ENCODE measurements at places on chromosomes 6 and 20.

DNA sequence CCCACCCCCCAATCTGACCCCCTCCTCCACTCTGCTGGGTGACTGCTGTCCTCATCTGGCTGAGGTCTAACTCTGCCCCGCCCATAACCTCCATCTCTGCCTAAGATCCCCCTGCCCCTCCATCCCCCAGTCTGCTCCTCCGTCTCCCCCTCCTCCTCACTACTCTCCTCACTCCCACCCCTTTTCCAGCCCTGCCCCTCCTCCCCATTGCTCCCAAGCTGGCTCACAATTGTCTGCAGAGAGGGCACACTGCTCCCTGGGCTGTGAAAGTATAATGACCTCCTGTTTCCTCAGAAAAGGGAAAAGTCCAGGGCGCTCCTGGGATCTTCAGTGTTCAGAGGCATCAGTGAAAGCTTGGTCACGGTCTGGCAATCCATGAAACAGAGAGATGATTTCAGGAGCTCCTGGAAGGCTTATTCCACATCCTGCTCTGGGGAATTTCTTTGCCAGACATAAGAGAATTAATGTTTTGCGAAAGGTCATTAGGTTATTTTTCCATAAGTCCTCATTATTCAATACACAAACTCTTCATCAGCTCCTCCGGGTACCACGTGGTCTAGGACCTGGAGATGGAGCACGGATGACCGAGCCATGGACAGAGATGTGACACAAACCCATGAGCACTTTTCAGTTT is 21.5 kb downstream of the CST5 start:
- no peak for DNase-seq

DNA sequence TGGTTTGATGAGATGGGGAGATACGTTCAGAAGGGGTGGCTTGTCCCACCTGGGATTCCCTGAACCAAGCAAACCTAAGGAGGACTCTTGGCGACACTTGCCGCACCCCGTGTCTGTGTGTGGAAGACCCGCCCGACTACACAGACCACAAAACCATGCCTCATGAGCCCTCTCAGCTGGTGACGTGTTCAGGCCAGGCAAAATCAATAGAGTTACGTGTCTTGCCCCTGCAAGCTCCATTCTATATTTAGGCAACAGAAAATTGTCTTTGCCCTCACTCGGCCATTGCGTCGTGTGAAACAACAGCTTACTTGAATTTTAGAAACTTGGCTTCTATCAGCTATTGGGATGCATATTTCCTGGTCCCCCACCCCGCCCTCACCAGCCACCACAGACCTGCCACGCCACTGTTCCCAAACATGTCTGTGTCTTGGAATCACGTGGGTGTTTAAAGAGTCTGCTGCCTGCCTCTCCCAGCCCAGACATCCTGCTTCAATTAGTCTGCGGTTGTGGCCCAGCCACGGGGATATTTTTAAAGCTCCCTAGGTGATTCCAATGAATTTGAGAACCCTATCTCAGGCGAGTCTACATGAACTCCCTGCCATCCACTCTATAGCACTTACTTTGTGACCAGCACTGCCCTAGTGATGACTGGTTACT is 279.2 kb upstream of the EXOC2 start:
- DNase-seq: no peak

DNA sequence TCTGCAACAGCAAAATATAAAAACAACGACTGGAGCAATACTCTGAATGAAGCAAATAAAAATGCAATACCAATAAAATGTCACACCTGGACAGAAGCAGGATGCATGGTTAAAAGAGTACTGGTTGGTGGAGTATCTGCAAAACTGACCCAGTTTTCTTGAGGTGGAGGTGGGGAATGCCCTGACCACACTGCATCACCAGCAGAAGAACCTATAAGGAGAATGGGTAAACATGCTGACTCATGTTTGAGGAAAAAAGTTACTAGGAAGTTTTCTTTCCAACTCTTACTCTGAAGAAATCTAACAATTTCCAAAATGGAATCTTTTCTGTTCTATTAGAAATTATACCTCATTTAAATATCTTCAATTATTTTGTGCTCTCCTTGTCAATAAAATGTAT is 43.6 kb downstream of the REPS1 start:
- DNase-seq: peak; percentile 18

DNA sequence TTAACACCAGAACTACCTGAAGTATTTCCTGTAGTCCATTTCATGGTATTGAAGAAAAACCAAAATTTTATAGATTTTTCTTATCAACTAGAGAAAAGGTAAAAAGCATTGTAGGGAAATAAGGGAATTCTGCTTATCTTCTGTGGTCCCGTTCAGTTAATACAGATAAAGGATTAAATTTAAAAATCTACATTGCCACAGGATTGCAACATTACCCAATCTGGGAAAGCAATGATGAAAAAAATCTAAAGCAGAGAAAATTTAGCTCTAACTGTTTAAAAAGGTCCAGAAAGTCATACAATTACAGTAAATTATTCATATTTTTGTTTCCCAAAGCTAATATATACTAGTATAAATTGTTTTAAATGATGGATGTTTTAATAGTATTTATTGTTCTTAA is 18.0 kb downstream of the POLH start:
- DNase-seq: no peak

DNA sequence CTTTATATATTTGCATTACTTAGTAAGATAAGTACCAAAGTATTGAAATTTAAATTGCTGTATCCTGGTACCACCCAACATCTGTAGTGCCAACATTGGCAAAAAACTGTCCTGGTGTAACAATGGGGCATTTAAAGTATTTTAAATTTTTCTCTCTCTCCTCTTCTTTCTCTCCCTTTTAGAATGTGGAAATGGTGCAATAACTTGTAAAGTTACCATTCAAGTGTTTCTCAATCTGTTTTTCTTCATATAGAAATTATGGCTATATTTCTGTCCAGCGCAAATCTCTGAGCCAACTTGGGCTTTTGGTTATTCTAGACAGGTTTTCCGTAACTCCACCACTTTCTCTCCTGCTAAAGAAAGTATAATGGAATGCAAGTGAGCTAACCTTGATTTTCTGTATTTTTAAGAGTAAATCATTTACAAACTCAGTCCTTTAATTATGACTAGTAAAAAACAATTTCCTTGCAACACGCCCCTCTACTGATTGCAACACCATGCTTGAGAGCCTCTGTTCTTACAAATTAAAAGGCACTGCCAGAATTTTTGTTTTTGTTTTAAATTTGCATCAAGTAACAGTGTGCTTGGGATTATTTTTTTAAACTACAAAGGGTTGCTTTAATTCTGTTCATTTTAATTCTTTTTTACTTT is 324.2 kb upstream of the CITED2 start:
- no peak for DNase-seq

- DNase-seq: no peak
These were observed 136.2 kb downstream of the RPS12 start for GRCh38 chr6:132950566-132950965.

DNA sequence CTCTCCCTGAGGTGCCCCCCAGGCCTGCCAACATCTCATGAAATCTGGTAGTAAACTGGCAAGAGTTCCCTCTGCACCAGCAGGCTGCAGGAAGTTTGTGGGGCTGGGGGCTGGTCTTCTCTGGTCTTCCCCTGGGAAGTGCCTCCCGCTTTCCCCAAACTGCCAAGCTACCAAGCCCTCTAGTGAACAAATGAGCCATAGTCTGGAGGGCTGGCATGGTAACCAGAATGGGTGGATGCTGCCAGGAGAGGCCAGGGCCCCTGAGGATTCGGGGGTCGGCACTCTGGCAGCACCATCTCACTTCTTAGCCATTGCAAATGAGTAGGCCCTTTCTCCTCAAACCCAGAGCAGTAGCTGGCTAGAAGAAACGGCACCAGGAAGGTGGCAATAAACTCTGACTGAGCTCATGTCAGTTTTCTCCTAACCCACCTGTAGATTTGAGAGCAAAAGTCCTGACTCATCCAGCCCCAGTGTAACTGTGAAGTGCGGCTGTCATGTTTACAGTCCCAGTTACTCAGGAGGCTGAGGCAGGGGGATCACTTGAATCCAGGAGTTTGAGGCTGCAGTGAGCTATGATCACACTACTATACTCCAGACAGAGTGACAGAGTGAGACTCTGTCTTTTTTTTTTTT is 35.9 kb downstream of the ZC3H12D start:
- DNase-seq: no peak

GRCh38 chr6:15654250-15654649 is 8.6 kb downstream of the DTNBP1 start:
- DNase-seq: no peak

DNA sequence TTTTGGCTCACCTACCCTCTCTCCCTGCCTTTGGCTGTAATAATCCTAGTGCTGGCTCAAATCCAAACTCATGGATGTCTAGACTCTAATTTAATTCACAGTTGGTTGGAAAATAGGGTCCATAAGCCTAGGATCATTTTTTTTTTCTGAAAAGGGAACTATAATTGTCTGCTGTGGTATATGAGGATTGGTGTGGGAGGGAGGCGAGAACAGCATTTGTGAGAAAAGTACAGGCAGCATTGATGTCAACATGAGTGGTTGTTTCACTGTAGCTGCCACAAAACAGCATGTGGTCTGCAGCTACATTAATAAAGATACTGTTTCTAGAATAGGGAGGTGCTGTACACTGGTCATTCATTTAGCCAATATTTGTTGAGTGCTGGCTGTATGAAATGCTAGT is 18.6 kb upstream of the POLR1H start:
- DNase-seq: no peak

DNA sequence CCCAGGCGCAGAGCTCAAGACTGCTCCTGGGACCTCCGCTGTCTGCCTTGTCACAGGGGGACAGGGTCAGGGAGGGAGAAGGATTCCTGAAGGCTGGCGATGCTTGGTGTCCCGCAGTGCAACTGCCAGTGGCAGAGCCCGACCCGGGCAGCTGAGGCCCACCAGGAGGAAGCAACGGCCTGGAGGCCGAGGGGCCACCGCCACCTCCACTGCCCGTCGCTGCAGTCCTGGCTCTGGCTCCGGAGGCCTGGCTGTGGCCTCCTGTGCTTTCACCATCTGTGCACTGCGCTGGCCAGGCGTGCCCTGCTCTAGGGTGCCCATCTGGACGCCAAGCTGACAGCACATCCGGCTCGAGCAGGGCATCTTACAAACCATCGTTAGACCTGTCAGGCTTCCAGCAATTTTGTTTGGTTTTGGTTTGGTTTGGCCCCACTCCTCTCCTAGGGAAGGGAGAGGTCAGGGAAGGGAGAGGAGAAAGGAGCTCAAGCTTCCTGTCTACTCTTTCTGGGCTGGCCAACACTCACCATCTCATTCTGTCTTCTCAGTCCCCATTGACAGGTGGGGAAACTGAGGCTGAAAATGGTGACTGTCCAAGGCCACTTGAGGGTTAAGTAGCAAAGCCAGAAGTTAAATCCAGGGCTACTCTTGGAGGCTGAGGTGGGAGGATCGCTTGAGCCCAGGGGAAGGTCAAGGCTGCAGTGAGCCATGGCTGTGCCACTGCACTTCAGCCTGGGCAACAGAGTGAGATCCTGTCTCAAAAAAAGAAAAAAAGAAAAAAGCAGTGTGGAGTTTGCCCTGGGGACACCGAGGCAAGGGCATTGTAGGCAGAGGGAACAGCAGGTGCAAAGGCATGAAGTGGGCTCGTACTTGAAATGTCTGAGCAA is 37.7 kb upstream of the NOL4L start:
- DNase-seq: no peak

DNA sequence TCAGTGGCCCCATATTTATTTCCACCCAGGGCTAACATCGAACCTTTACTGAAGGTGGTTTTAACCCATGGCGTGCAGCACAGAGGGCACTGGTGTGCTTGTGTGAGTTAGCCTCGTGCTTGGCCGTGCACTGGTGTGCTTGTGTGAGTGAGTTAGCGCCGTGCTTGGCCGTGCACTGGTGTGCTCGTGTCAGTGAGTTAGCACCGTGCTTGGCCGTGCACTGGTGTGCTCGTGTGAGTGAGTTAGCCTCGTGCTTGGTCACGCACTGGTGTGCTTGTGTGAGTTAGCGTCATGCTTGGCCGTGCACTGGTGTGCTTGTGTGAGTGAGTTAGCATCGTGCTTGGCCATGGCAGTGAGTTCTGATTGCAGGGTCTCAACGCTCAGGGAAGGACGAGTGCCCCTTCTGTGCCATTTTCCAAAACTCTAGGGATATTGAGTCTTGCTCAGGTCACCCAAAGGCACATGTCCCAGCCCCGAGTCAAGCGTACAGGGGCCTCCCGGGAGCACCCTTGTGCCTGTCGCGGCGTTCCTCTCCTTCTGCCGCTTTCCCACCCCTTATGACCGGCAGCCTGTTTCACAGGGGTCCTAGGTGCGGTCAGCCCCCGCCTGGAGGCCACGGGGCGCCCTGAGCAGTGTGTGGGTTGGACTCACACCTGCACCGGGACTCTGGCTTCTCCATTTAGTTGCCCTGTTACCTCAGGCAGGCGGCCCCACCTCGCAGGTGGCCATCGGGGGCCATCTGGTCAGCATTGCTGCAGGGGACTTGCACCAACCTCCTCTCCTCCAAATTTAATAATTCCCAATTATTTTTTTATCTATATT is 399.1 kb downstream of the CDH4 start:
- no peak for DNase-seq

DNA sequence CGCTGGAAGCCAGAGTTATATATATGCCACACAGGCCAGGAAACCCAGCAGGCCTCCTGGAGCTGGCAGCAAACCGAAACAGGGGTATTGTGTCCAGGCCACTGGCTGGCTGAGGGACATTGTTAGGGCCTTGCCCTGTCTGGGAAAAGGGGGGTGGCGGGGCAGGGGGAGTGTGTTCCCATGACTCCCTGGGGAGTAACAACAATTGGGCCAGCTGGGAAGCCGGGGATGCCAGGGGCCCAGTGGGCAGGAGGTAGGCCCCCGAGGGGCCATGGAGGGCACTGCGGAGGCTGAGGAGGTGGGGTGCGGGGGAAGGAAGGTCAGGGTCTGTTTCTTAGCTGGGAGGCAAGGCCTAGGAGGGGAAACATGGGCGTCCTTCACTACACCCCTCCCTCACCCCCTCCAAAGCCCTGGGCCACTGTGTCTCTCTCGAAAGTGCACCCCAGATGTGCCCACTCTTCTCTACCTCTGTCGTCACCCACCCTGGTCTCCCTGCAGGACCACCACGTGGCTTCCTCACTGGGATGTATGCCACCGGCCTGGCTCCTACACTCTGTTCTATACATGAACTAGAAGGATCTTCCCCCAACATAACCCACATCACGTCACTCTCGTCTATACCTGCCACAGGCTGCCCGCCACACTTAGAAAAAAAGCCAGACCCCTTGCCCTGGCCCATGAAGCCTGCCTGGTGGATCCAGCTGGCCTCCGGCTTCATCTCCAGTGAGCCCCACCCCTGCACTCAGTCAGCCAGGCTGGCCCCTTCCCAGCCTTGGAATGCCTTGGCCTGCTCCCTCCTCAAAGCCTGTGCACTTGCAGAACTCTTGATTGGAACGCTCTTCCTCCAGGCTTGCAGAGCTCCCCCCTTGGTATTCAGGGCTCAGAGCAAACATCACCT is 7.8 kb upstream of the E2F1 start:
- DNase-seq: no peak

DNA sequence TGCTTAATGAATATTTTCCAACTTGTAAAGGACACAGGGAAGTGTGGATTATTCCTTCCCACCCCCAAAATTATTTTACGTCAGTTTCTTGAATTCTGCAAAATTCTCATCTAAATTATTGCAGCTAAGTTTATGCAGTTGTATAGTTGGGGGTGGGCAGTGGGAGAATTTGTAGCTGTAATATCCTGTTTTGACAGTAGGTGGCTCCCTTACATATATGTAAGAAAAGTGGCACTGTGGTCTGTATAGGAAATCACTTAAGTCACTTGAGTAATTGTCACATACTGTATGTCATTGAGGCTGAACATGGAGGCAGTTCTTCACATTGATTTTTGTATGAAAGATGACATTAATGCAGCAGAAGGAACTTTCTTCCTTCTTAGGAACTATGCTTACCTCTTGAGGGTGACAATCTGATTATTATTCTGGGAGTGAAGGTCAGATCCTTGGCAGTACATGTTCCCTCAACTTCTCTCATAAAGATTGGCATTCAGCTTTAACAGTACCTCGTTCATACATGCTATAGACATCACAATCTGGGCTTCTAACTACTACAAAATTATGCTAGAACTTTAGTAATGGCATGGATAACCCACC is 14.6 kb upstream of the CFAP206 start:
- DNase-seq: no peak

All from activated T-helper 9 cell treated with anti-CD3 and anti-CD28 coated beads, Interleukin-2, amount 50 U/mL, for 16 hours (primary cell).